ENCODE measurements at places on chromosomes 16 and 17. TPM values are rescaled to one million over a fixed set of nuclear protein-coding genes. Genes with fewer than 3 reads are reported as not detected.
A peak's percentile ranks its signal among the peaks of the same experiment; 100 is the strongest.

PRSS21 gene
- not detected for total RNA-seq

NAA60 gene
- total RNA-seq = 20.3 TPM

PRKCA gene
- 7.1 TPM for total RNA-seq

FMNL1 gene
- 0.03 TPM for total RNA-seq

C1QTNF8 gene
- 0.10 TPM for total RNA-seq

ABCA8 gene
- total RNA-seq = not detected

SPATA32 gene
- total RNA-seq = not detected

AOC3 gene
- total RNA-seq = not detected

ACSM5 gene
- not detected for total RNA-seq

PRCD gene
- total RNA-seq = not detected

ATP1B2 gene
- not detected for total RNA-seq

CTRB2 gene
- not detected for total RNA-seq

LPCAT2 gene
- 18.0 TPM for total RNA-seq

DNA sequence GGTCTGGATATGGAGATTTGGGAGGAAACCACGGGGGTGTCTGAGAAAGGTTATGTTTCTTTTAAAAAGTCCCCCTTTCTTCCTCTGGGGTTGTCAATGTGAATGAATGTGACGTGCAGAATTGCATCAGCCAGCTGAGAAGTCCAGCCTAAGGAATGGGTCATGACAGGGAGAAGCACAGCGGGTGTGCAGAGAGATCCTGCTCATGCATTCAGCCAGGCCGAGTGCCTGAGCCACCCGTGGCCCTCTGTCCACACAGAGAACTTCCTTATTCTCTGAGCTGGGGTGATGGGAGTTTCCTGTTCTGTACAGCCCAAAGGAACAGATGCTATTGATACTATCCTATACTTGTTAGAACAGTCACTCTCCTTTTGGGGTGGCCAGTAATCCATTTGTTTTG lies 117.9 kb downstream of the CPPED1 start:
- DNase-seq = no peak

GRCh38 chr16:1550069-1550468 lies 16.6 kb downstream of the TMEM204 start:
- DNase-seq = no peak

- no peak for DNase-seq
These were observed 216.1 kb upstream of the PMFBP1 start for GRCh38 chr16:72388007-72388406.

DNA sequence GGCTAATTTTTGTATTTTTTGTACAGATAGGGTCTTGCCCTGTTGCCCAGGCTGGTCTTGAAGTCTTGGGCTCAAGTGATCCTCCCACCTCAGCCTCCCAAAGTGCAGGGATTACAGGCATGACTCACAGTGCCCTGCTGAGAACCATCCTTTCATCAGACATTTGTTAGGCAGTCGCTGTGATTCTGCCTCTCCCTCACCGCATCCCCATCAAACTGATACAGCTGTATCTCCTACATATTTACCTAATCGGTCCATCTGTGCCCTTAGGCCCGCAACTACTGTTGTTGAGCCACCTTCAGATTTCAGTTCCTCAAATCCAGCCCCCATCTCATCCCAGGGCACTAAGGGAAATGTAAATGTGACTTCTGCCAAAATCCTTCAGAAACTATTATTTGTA lies 2.0 kb upstream of the SLC43A2 start:
- no peak for DNase-seq

- DNase-seq = peak; percentile 77
These were observed 2.4 kb upstream of the USP36 start for GRCh38 chr17:78842881-78843565.

GRCh38 chr17:57352665-57353175 lies 96.4 kb downstream of the MSI2 start:
- DNase-seq = no peak

DNA sequence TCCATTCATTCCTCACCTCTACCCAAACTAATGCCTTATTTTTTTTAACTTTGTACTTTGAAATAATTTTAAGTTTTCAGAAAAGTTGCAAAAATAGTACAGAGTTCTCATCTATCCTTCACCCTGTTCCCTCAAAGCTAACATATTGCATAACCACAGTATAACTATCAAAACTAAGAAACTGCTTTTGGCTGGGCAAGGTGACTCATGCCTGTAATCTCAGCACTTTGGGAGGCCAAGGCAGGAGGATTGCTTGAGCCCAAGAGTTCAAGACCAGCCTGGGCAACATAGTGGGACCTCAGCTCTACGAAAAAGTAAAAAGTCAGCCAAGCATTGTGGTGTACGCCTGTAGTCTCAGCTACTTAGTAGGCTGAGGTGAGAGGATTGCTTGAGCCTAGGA lies 147.7 kb downstream of the SKAP1 start:
- no peak for DNase-seq

DNA sequence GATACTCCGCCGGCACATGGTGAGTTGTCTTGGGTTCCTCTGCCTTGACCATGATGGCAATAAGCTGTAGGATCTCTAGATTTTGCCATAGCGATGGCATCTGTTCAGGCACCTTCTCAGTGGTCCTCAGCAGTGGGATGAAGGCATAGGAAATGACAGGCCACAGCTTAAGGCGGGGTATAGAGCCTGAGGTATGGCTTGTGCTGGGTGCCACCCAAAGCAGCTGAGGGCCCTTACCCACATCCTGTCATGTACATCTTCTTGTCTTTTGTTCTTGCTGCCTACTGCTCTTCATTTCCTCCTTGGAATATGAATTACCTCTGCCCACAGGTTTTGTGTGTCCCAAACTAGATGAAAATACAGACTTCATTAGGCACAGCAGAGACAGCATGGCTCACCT lies 29.5 kb downstream of the KAT7 start:
- no peak for DNase-seq

DNA sequence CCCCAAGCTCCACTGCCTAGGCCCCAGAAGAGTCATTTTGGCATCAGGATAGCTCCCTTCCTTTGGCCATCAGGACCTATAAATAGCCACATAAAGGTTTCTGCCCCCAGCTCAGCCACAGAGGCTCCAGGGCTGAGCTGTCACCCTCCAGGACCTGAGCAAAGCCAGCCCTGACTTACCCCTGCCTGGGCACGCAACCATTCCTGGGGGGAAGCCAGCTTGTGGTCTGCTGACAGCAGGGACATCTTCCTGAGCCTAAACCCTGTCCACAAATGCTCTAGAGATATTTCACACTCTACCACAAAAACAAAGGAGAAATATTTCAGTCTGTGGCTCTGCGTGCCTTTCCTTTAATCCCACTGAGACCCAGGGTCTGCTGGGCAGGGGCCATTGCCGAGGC lies 123.7 kb upstream of the CCL2 start:
- DNase-seq = no peak

- DNase-seq = no peak
These were observed 8.9 kb downstream of the IST1 start for GRCh38 chr16:71904239-71904638.
